ENCODE measurements at places on chromosomes 16 and 17.

GRCh38 chr17:45318561-45319230 lies 1.9 kb upstream of the MAP3K14 start:
- no peak for DNase-seq

GRCh38 chr17:57294101-57294500 lies 37.8 kb downstream of the MSI2 start:
- DNase-seq, result no peak

DNA sequence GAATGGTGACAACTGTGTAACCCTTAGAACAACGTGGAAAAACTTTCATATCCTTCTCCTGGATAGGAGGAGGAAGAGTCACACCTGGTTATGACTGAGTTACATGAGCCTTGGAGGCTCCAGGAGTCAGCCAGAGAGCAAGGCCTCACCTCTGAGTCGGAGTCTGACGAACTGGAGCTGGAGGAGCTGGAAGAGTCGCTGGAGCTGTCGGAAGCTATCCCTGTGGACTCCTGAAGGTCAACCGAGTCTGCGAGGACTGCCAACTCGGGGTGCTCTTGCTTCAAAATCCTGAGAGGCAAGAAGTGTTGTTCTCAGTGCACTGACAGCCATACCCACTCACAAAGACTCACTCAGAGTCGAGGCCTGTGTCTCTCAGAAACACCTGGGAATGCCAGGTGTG lies 6.2 kb downstream of the JMJD6 start:
- no peak for DNase-seq

DNA sequence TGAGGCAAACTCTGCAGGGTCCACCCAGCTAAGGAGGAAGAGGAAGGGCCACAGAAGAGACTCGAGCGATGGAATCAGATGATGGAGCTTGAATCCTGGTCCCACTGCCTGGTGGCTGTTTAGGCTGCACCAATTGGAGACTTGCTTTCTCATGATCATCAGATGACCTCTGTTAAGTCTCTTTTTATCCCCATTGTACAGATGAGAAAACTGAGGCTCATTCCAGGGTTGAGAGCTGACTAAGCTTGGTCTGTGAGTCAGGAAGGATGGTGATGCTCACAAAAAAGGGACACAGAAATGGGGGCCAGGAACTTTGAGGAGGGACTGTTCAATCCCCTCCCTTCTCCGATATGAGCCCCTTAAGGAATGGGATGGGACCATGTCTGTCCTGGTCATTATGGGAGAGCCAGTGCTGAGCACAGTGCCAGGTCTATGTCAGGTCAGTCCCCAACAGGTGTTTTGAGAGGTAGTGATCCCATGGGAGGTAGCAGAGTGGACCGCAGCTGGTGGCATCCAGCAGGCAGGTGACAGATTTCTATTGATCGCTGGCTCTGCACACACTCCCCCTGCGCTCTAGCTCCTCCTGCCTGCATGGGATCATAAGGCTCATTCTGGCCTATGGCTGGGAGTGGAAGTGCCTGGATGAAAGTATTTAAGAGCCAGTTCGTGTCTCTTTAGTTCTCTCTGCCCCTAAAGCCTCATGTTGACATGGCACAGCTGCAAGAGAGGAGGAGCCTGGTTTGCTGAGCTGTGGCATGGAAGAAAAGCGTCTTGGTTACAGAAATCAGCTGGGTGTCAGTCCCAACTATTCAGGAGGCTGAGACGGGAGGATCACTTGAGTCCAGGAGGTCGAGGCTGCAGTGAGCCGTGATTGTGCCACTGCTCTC lies 27.2 kb downstream of the SNX20 start:
- DNase-seq, result no peak

Measured in dorsolateral prefrontal cortex (tissue), 122 donors.